ENCODE measurements at places on chromosomes 7 and 10.

DNA sequence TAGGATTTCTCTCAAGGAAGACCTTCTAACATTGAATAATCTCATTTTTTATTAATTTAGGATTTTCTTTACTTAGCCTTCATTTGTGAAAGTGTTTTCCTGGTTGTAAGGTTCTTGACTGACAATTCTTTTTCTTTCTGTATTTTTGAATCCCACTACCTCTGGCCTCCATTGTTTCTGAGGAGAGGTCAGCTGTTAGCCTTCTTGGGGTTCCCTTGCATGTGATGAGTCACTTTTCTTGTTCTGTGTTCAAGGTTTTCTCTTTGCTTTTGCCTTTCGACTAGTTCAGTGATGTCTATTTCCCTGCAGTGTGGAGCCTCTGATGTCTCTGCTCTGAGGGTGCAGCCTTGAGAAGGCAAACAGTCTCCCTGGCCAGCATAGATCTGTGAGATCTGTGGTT lies 304.1 kb upstream of the ZNF32 start:
- DNase-seq, result no peak

DNA sequence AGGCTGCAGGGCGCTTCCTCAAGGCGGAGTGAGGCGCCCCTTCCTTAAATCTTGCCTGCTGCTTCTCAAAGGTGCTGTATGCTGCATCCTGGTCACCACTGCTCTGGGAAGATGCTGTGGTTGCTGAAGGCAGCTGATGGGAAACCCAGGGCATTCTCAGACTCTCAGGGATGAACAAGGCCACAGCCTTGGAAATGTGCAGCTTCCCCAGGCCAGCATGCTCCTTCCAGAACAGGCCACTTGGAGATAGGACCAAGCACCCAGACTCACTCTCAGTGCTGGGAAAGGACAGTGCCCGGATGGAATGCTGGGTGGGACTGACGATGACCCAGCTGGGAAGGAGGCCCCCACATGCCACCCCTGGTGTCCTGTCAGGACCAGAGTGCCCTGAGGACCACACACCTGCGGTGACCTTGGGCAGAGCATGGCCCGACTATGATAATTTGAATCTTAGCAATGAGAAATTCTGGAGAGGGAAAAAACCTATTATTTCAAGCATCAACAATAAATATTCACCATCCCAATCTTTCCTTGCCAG lies 235.5 kb downstream of the TNS3 start:
- no peak for DNase-seq

DNA sequence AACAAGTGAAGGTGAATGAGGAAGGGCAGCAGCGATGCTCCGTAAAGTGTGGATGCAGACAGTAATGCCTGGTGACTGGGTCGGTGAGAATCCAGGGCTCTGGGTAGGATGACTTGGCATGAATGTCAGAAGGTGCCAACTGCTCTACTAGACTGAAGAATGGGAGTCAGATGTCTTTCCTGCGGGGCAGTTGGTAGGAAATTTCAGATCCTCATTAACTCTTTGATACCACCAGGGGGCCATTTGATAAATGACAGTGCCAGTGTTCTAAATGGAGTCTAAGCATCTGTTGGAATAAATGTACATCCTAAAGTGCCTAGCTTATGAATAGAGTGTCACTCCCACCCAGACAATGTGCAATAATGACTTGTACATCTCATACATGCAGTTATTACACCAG lies 462.0 kb downstream of the GRM8 start:
- no peak for DNase-seq

DNA sequence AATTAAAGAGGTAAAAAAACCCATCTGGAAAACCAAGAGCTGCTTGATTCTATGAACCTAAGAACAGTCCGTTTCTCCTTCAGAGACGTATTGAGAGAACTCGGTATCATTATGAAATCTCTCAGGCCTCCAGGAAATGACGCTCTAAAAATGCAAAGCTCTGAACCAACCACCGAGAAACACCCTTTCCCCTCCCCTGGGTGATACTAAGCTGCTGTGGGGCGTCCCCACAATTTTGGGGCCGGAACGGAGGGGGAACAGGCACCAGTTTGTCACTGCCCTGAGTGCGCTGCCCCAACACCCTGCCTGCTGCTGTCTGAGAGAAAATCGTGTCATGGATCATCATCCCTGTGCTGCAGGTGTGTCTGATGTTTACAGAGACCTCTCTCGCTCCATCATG lies 509.5 kb downstream of the DNAJB6 start:
- no peak for DNase-seq

- no peak for DNase-seq
These were observed 717 bp downstream of the SP4 start for GRCh38 chr7:21428659-21428941.

DNA sequence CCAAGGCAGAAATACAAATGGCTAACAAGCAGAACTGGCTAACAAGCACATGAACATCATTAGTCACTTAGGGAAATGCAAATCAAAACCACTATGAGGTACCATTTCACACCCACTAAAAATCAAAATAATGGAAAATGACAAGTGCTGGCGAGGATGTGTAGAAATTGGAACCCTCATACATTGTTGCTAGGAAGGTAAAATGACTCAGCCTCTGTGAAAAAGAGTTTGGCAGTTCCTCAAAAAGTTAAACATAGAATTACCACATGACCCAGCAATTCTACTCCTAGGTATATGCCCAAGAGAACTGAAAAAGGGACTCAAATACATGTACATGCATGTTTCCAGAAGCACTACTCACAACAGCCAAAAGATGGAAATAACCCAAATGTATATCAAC lies 52.8 kb upstream of the ANAPC16 start:
- no peak for DNase-seq

DNA sequence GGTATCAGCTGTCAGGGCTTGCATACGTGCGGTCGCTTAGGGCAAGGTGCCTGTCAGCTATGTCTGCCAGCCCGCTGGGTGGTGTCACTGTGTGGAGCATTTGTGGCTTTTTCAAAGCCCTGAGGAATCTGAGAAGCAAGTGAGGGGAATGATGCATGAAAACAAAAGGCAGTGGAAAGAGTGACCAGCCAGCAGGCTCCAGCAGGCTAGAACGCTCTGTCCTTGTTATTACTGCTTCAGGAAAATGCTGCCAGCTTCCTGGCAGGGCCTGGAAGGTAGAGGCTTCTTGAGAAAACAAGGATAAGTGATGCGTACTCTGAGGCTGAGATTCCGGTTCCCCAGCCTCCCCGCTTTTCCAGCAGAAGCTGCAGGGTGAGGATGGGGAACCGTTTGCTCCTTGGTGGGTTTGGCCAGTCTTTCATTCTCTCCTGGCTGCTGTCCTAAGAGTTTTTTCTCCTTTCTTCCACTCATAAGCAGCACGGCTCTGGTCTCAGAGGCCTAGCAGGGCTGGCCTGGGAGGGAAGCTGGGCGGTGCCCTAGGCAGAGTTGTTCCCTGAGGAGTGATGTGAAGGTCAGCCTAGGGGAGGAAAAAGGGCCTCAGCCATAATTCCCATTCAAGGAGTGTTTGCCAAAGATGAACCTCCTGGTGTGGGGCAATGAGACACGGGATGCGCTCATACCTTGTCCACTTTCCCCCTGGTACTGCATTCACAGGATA lies 42.8 kb upstream of the MKLN1 start:
- no peak for DNase-seq

DNA sequence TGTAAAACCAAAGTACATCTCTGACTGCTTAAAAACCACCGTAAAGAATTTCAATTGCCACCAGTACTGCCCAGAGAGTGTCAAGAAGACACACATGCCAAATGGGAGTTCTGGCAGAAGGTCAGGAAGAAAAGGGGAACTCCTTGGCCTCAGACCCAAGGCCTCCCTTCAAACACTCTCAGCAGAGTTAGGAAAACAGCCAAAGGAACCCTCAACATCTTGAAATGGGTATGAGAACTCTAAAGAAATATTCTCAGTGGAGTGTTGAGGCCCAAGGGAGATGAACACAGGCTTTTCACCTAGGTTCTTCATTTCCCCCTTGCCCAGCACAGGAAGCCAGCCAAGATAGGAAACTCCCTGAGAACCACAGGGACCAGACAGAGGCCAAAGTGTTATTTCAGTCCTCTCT lies 96.1 kb upstream of the ASAH2 start:
- no peak for DNase-seq

GRCh38 chr10:100679327-100679726 lies 66.1 kb upstream of the PAX2 start:
- DNase-seq, result no peak

- DNase-seq, result no peak
These were observed 16.3 kb downstream of the GCK start for GRCh38 chr7:44172803-44173424.

- DNase-seq, result no peak
These were observed 39.2 kb upstream of the MKLN1 start for GRCh38 chr7:131288450-131288849.

GRCh38 chr10:76086761-76087639 lies 655.6 kb downstream of the LRMDA start:
- no peak for DNase-seq

- no peak for DNase-seq
These were observed 17.4 kb downstream of the KPNA7 start for GRCh38 chr7:99190359-99191009.

- DNase-seq, result no peak
These were observed 86.4 kb downstream of the NKX6-2 start for GRCh38 chr10:132699411-132700155.

DNA sequence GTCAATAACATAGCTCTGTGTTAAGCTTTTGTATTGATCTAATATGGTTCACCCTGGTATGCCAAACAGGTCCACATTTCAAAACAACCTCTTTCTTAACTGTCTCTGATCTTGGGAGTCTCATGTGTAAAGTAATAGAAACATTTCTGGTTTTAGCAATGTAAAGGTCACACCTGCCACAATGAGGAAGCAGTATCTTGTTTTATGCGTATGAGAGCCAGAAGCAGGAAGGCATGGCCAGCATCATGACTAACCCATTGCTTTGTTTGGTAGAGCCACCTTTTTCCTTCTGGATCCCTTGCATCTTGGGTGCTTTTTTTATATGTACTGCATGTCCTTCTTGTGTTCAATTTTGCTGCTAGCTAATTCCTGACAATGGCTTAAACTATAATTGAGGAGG lies 411.3 kb upstream of the SEMA3C start:
- no peak for DNase-seq

DNA sequence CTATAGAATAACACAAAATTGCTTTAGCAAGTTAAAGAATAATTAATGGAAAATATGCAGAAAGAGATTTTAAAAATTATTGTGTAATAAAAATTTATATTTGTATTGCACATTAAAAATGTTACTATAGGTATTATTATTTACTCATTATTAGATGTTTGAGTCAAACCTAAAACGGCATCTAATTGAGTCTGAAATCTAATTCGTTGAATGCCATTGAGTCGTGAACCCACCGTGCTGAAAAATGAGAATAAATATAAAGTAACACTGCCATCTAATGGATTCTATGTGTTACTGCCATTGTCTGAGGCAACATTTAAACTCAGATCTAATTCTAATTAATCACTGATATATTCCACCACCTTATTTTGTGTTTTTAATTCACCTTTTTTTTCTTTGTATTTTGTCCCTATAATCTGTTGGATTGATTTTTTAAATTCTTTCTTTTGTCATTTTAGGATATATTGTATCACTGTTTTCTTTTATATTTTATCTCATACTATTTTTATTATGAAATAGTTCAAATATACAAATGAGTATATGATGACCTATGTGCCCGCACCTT lies 62.2 kb downstream of the SAMD9 start:
- DNase-seq, result no peak

DNA sequence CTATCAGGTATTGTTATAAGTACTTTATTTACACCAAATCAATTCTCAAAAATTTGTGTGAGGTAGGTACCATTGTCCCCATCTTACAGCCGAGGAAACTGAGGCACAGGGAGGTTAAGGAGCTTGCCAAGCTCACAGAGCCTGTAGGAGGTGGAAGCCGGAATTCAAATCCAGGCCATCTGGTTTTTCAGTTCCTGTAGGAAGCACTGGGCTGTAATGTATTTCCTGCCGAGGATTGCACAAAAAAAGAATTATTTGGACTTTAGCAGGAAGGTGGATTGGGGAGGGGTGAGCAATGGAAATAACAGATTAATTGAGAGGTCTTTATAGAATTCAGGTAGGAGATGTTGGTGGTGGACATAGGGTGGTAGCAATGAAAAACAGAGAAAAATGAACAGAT lies 315.3 kb upstream of the AUTS2 start:
- no peak for DNase-seq

- no peak for DNase-seq
These were observed 130.1 kb downstream of the OTUD1 start for GRCh38 chr10:23568996-23569395.

DNA sequence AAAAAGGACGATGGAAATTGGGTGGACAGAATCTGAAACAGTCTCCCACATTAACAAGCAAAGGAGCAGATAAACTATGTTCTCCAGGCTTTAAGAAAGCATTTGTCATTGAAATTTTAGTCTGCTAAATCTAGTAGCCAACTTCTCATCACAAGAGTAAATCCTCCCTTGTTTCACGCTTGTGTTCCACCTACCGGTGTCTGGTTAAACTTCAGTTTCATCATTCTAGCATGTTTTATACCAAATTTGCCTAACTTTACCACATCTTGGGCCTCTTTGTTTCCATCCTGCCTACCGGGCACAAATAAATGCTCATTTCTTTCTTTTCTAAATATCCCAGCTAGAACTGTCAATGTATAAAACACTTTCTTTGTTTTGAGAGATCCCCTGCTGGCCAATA lies 5.8 kb downstream of the LIPA start:
- DNase-seq, result no peak

DNA sequence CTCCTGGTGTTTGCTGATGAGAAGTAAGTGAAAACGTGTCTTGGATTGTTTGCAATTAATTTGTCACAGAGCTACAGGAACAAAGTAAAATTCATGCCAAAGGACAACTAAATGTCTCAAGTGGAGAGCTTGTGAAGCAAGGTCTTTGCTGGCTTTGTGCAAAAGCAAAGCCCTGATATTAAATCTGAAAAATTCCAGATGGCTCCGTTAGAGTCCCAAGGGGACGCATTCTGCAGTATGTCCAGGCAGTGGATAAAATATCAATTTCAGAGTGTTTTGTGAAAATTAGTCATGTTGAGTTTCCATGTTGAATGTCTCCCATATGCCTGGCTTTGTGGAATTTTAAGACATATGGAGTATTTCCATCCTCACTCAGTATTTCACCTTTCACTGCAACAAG lies 102.5 kb upstream of the PTN start:
- DNase-seq, result no peak

- DNase-seq, result no peak
These were observed 65.7 kb downstream of the TNRC18 start for GRCh38 chr7:5357951-5358350.

DNA sequence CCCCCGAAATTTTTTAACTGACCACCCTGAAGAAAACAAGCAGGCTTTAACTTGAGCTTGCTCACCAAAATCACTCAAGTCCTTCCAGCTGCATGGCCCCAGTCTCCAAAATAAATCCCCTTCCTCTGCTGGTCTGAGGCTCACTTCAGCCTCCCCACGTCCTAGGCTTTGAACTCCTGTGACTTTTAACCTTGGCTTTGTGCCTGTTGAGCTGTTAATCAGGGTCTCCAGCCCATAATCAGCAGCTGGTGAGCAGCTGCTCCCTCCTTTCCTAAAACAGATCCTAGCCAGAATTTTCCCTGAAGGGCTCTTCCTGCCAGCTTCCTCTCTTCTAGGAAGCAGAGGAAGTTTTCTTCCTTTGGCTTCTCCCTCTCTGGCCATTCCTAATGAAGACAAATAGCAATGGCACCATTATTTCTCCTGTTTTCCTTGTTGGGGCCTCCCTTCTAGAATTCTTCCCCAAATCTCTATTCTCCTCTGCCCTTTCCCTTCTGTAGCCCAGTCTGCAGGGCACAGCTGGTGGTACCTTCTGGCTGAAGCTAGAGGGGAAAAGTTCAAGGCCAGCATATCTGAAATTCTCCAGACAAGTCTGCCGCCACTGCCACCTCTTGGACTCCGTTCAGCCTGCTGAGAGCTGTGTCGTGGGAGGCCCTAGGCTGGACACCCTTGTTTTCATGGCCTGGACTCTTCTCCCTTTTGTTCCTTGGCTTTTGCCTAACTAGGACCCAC lies 152.1 kb downstream of the NOC3L start:
- no peak for DNase-seq

All from stimulated activated CD4-positive, alpha-beta T cell treated with anti-CD3 and anti-CD28 coated beads, TNF-alpha, amount 100 ng/mL, for 1 hour (primary cell).